NCI-H510A (cell line): ENCODE measurements at places on chromosomes 7 and 10.

DNA sequence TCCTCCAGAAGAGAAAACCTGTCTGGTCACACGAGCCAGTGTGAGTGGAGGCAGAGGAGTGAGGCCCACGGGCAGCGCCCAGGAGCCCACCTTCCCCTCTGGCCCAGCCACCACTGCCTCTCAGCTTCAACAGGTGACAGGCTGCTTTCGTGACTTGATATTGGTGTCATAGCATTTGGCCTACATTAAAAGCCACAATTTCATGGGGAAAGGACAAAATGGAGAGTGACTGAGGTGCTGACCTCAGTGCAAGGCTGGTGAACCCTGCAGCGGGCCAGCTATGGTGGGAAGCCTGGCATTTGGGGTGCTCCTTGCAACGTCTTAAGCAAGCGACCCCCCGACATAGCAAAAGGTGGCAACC, 21.3 kb downstream of the ECHDC3 start:
- DNase-seq: no peak

GRCh38 chr10:113179265-113179664, 229.2 kb downstream of the TCF7L2 start:
- DNase-seq: no peak

- DNase-seq: no peak
Measured at GRCh38 chr10:36736311-36736710, 389.1 kb upstream of the ANKRD30A start.

GRCh38 chr7:151792636-151793035, 84.3 kb downstream of the PRKAG2 start:
- no peak for DNase-seq

- DNase-seq: no peak
Measured at GRCh38 chr10:51106311-51106945, 32.1 kb downstream of the PRKG1 start.
